ENCODE measurements at places on chromosomes 13 and 19. TPM values are rescaled to one million over a fixed set of nuclear protein-coding genes. Genes with fewer than 3 reads are reported as not detected.
A peak's percentile ranks its signal among the peaks of the same experiment; 100 is the strongest.

The GNA15 gene
- under 0.01 TPM for total RNA-seq

The CD33 gene
- total RNA-seq: not detected

The GNG7 gene
- total RNA-seq: not detected

The ZNF544 gene
- total RNA-seq: 26.7 TPM

The ZNF577 gene
- 4.2 TPM for total RNA-seq

The CGB2 gene
- not detected for total RNA-seq

The NLRP9 gene
- not detected for total RNA-seq

The CNN1 gene
- total RNA-seq: 148 TPM

The CCDC122 gene
- total RNA-seq: 16.0 TPM

The PLPP2 gene
- total RNA-seq: 12.2 TPM

The CD177 gene
- 0.32 TPM for total RNA-seq

- DNase-seq: peak; percentile 35
Observed at GRCh38 chr13:73167028-73167820, 108.4 kb downstream of the KLF5 start.

DNA sequence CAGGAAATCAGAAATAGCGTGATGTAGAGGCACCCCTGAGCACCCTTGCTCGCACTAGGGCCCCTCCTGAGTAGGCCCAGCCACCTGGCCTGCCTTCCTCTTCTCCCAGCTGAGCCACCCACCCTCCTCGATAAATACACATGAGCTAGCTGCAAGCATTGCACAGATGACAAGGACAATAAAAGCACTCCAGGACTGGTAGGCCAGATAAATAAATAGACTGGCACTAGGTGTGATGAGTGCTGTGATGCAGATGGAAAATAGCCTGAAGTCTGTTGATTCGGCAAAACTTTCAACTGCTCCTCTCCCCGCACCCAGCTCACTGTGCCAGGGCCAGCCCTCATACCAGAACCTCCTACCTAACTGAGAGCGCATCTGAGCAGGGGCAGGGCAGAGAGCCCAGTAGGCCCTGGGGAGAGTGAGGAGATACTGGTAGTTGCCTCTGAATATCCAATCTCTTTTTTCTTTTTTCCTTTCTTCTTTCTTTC lies 54.5 kb upstream of the GPI start:
- DNase-seq: no peak

DNA sequence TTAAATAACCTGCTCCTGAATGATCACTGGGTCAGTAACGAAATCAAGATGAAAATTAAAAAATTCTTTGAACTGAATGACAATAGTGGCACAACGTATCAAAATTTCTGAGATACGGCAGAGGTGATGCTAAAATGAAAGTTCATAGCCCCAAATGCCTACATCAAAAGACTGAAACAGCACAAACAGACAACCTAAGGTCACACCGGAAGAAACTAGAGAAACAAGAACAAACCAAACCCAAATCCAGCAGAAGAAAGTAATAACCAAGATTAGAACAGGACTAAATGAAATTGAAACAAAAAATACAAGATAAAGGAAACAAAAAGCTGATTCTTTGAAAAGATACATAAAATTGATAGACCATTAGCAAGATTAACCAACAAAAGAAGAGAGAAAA lies 324.1 kb downstream of the RBM26 start:
- no peak for DNase-seq

GRCh38 chr19:18098891-18099622 lies 1.5 kb downstream of the MAST3 start:
- DNase-seq: no peak

DNA sequence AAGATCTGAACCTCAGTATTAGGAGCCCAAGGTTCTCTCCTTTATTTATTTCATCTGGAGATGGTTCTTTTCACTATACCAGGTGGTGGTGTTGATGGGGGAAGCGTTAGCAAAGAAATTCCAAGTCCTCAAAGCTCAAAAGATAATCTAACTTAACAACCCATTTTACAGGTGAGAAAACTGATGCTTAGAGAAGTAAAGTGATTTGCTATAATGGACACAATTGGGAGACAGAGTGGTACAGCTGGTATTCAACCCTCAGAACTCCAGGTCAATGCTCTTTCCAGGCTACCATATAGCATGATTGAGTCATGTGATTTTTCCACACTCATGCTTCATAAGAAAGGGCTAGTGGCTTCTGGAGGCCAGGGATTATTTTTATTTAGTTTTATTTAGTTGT lies 25.0 kb upstream of the URAD start:
- no peak for DNase-seq

GRCh38 chr19:30722761-30723160 lies 350.6 kb downstream of the ZNF536 start:
- no peak for DNase-seq

GRCh38 chr19:13610039-13610691 lies 103.9 kb upstream of the CACNA1A start:
- DNase-seq: no peak

DNA sequence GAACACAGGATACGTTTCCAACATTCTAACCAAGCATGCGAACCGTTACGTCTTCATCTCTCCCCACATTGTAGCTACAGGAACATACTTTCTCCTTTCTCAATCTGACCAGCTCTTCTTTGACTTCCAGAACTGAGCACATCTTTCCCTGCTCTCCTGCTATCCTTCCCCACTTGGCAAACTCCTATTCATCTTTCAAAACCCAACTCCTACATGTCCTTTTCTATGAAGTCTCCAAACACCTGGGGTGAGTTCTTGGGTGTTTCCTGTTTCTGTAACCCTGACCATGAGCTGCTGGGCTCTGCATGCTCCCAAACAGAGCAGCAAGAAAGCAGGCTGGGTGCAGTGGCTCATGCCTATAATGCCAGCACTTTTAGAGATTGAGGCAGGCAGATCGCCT lies 6.6 kb downstream of the ACER1 start:
- no peak for DNase-seq

GRCh38 chr13:101649488-101650126 lies 197.1 kb downstream of the ITGBL1 start:
- peak; percentile 93 for DNase-seq

DNA sequence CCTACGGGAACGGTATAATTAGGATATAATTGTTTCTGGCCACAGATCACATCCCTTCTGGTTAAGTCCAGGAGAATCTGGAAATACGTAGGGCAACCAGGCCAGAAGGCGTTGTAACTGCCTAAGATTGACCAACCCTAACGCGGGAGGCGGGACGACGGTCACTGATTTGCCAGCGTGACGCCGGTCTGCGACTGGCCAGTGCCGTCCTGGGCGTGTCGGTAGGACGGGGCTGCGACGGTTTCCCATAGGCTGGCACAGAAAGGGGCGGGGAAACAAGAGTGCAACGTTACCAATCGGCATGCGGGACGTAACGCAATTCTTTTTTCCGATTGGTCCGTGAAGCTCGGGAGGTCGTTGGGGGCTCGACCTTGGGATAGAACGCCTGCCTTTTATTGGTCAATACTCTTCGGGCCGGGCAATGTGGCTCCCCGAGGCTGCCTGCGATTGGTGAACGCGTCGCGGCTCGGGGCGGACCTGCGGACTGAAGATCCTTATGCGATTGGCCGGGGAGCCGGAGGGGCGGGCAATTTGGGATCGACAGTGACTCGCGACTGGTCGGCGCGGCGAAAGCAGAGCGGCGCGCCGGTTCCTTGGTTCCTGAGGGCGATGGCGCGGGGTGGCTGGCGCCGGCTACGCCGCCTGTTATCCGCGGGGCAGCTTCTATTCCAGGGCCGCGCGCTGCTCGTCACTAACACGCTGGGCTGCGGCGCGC lies at the start of gene MPV17L2:
Gene MPV17L2, plus strand, starts transcription at position 546 of the 715 bp plus-strand sequence. Its CDS starts 64 bp downstream, at position 610.
- peak; percentile 100 for DNase-seq

- no peak for DNase-seq
Observed at GRCh38 chr13:97321616-97322321, 99.6 kb downstream of the MBNL2 start.

- DNase-seq: peak; percentile 19
Observed at GRCh38 chr13:101785858-101786257, 333.4 kb downstream of the ITGBL1 start.

DNA sequence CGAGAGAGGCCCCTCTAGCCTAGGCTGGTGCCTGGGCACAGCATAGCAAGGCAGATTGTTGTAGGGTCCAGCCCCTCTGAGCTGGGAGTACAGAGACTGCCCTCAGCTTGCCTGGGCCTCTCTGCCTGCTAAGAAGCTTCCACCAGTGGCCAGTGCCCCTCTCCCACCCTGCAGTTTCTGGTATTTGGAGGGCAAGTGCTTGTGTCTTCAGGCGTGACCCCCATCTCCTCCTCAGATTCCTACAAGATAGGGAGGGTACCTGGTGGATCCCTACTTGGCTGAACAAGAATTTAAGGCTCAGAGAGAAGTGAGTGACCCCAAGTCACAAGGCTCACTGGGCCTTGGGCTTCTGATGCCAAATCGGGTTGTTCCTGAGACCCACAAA lies 152.7 kb downstream of the URI1 start:
- no peak for DNase-seq

DNA sequence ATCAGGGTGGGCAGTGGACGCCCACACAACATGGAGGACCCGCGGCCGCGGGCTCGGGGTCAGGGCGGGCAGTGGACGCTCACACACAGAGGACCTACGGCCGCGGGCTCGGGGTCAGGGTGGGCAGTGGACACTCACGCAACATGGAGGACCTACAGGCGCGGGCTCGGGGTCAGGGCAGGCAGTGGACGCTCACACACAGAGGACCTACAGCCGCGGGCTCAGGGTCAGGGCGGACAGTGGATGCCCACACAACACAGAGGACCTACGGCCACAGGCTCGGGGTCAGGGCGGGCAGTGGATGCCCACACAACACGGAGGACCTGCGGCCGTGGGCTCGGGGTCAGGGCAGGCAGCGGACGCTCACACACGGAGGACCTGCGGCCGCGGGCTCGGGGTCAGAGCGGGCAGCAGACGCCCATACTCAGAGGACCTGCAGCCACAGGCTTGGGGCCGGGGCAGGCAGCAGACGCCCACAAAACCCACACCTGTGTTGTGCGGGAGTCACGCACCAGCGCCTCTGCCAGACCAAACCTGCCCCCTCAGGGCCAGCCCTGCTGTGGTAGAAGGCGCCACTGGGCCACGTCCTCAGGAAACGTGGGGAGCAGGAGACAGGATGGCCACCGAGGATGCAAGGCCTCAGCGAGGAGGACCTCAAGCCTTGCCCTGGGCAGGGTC lies 27.6 kb upstream of the C13orf46 start:
- no peak for DNase-seq

GRCh38 chr19:29211562-29212355 lies 1.2 kb downstream of the UQCRFS1 start:
- DNase-seq: peak; percentile 1

Data from fibroblast of villous mesenchyme (primary cell).